ENCODE measurements at places on chromosomes 16 and 17. TPM values are rescaled to one million over a fixed set of nuclear protein-coding genes. Genes with fewer than 3 reads are reported as not detected.

Gene UMOD
- not detected for total RNA-seq

Gene CLEC18A
- total RNA-seq = 0.07 TPM

Gene PRAC2
- not detected for total RNA-seq

Gene NPIPA2
- 0.97 TPM for total RNA-seq
